DMS79 (cell line): ENCODE measurements at places on chromosomes 6 and 20.

- peak; percentile 35 for DNase-seq
Measured at GRCh38 chr6:54217018-54217417, 91.2 kb upstream of the TINAG start.

DNA sequence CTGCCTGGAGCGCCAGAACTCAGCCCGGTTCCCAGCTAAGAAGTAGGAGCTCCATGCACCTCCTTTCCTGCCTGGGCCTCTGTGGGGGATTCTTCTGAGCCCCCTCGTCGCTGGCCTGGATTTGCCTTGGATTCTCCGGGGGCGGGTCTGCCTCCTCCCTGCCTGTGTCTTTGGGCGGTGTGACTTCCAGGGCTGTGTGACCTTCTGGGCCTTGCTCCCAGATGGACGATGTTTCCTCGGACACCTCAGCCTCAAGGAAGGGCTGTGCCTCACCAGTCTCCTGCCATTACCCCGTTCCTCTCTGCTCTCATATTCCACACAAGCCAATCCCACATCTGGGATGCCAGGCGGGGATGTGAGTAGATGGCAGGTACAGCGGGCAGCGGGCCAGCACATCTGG lies 76.8 kb downstream of the ERMARD start:
- no peak for DNase-seq

DNA sequence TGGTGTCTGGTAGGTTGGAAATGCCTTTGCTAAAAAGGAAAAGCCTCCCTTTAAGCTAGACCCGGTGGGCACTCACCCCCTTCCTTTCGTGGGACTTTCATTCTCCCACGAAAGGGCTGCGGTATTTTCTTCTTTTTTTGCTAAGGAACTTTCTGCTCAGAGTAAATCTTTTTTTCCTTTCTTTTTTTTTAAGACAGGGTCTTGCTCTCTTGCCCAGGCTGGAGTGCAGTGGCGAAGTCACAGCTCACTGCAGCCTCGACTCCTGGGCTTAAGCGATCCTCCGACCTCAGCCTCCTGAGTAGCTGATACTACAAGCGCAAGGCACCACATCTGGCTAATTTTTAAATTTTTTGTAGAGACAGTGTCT lies 4.0 kb downstream of the TP53TG5 start:
- DNase-seq: no peak

- DNase-seq: no peak
Measured at GRCh38 chr6:122962000-122962624, 33.9 kb upstream of the CLVS2 start.

DNA sequence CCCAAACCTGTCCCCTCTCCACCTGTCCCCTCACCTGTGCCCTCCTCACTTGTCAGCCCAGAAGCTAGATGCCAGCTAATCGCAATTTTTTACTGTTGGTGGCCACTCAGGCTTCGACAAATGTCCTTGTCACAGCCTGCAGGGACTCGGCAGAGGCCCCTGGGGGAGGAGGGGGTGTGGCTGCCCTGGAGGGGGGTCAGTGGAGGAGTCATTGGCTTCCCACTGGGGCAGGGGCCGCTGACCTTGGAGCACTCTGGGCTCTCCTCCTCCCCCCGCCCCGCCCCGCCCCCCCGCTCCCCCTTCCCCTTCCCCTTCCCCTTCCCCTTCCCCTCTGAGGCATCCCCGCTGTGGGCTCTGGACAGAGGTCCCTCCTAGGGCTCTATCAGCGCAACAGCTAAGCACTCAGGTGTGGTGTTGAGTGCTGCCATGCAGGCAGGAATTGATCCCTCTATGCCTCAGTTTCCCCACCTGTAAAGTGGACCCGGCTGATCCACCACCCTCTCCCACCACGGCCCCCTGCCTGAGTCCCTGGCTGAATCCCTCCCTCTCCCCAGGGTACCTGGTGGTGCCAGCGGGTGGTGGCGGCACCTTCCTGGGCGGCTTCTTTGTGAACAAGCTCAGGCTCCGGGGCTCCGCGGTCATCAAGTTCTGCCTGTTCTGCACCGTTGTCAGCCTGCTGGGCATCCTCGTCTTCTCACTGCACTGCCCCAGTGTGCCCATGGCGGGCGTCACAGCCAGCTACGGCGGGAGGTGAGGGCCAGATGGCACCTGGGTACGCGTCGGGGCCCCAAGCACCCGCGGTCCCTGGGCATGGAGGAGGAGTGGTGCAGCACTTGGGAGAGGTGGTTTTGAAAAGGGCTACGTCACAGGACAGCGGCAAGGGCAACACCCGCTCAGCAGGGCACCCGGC lies 23.8 kb downstream of the SLCO4A1 start:
- no peak for DNase-seq

DNA sequence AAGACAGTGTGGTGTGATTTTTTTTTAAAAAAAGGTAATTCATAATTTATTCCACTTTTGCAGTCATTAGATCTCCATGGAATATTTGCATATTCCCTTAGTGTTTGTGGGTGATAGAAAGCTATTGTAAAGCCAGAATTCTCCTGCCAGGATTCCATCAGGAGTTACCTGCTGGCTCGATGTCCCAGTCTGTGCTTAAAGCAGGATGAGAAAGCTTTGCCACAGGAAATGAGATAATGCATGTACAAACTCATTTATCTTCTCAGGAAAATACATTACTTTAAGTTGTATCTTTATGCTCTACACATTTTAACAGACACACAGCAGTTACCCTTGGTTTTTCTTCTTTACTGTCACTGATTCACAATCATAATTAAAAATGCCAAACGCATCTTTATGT lies 553.0 kb downstream of the CD109 start:
- DNase-seq: no peak

DNA sequence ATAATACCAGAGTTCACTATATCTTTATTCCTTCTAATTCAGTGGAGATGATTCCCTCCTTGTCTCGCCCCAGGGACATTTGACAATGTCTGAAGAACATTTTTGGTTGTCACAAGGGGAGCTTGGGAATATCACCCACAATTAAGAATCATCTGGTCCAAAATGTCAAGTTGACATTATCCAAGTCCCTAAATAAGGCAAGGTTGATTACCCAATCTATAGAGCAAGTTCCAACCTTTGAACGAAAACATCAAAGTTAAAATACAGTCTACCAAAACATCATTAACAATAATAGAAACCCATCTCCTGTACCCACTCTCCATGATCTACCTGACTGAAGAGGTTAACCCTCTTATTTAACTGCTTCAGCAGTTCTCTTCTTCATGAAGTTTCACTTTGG lies 15.6 kb downstream of the DEK start:
- no peak for DNase-seq

GRCh38 chr20:48824830-48825565 lies 2.8 kb downstream of the PREX1 start:
- no peak for DNase-seq

- DNase-seq: no peak
Measured at GRCh38 chr6:36660771-36661471, 17.6 kb upstream of the CDKN1A start.
